Stimulated activated CD8-positive, alpha-beta memory T cell treated with anti-CD3 and anti-CD28 coated beads, Interleukin-4, amount 100 ng/mL, for 1 hour (primary cell): ENCODE measurements at places on chromosomes 5 and 9.

DNA sequence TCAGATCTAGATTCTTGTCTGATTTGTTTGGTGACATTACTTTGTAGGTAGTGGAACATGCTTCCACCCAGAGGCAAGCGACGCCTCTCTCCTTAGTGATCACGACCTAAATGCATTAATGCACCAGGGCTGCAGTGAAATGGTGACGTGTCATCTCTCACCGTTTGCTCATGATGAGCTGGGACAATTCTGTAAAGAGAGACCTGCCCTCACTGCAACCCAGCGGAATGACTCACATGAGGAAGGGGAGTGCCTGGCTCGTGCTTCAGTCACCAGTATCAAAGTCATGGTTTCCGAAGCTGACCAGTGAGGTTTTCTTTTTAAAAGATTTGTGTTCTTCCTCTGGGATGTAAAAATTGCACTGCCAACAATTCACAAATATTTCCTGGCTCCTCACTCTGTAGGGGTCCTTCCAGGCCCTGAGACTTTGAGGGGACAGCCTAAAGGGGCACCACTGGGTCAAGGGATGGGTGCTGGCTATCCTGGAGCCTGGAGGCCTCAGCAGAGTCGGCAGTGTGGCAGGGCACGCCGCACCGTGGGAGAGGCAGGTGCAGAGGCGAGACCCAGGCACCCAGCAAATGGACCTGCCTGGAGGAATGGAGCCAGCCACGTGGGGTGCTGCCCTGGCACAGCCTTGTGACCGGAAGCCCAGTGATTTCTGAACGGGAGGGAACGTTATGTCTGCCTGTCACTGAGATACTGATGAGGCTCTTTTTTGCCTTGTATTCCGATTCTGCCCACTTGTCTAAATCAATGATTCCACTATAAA lies 17.3 kb downstream of the QSOX2 start:
- no peak for DNase-seq

DNA sequence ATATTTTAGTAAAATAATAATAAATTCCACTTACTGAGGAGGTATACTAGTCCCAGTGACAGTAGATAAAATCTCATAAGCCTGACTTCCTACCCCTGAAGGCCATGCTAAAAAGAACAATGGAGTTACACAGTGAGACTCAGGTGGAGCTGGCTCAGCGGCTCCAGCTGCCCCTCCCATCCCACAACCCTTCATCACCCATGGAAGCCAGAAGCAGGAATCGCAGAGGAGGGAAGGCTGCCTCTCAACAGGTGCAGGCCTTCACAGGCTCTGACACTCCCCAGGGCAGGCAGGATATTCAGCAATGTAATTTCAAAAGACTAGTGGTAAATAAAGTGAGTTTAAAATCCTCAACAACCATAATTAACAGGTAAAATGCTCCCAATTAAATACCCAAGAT lies 67.5 kb downstream of the FANCC start:
- DNase-seq, result no peak

DNA sequence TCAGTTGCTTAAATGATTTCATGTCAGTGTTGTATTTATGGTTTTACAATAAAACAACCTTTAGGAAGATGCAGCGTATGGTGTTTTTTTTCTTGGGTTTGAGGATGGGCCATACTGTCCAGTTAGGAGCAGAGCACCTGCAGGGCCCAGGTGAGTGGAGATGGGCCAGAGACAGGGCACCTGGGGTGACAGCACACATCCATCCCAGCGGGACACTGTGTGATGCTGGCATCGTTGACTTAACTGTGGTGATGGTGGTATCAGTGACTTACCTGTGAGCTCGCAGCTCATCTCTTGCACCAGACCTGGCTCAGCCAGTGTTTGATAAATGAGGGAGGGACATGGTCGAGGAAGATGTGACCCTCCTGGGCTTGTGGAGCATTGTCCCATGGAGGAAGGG lies 21.6 kb downstream of the AMBP start:
- DNase-seq, result no peak

DNA sequence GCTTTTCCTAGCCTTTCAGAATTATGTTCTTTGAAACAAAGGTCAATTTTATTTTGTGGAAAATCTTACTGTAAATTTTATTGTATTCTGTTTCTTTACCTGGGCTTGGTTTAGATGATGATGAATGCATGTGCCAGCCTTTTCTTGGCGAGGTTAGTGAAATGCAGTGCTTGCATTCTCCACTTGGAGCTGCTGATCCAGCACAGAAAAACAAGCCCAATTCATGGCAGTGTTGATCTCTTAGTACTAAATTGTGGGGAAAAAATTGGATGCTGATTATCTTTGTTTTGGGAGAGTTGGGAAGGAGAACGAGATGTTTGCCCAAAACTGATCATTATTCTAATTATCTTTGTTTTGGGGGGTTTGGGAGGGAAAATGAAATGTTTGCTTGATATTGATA lies 3.7 kb downstream of the HABP4 start:
- DNase-seq, result no peak

DNA sequence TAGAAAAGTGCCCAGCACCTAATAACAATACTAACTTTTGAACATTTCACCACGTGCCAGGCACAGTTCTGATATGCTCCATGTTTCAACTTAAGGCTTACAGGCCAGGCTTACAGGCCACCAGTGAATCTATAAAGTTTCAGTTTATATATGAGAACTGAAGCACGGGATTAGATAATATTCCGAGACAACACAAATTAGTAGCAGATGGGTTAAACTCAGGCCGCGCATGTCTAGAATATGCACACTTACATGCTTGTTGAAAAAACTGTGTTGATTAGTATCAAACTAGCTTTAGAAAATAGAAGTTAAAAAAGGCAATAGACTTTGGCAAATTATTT lies 587.9 kb downstream of the MTRR start:
- no peak for DNase-seq

DNA sequence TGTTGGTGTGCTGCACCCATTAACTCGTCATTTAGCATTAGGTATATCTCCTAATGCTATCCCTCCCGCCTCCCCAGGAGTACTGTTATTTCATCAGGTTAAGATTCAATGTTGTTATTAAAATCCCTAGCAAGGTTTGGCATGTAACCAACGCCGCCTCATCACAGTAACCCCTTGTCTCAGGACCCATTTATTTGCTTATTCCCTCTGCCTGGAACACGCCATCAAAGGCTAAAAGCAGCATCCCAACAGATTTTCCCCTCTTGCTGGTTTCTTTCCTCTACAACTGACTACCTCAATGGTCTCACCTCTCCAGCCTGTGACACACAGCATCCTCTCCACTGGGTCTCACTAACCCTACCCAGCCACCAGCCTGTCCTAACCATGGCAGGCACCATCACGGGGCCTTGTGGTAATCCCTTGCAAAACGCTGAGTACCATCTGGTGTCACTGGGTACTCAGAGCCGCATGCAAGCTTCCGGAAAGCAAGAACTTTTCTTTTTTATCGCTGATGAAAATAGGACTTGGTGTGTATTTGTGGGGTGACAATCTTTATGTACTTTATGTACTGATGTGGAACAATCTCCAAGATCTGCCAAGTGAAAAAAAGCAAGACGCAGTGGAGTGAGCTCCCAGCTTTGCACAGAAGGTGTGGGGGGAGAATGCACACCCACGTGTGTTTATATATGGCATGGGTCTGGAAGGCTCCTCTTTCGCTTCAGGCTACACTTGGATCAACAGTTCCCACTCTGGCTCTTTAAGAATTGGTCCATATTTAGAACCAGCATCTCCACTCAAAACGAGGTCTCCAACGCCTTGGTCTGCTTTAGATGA lies 6.1 kb downstream of the RPS14 start:
- no peak for DNase-seq

DNA sequence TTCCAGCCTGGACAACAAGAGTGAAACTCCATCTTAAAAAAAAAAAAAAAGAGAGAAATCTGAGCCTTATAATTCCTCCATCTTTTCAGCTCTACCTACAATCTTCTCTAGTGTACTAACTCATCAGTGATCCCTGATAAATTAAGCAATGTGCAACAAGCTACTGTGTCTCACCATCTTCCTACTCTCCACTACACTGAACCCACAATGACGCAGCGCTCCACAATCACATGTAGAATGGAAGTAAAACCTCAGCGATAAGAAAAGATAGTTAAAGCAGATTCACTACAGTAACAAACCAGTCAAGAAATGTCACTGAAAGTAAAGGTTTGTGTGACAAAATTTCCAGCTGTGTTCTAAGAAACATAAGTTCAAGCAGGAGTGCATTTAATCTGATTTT lies 13.5 kb downstream of the ABCA1 start:
- DNase-seq, result no peak

DNA sequence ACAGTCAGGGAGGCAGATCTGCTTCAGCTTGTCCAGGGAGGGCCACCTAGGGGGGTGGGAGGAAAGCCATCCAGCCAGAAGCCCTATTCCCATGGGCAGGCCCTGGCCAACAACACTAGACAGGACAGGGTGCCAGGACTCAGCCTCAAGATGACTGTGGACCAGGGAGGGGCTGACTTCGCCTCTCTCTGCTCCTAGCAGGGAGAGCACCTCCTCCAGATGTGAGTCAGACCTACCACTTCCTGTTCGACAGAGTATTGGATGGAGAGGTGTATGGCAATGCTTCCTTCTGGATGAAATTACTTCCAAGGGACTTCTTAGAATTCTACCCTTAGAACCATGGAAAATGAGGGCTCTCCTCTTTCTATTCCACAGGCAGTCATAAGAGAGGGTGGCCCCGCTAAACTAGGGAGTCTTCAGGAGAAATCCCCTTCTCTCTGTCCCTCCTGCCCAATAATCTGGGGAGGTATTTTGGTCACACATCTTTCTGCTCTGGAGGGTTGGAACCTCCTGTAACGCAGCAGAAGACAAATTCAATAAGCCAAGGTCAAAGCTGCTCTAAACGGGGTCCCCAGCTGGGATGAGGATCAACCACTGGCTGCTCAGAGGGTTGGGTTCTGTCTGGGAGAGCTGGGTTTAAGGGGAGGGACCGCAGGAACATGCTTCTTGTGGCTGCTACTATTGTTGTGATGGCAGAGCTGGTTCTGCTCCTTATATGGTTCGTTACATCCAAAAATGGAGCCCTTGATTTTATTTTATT lies 23.2 kb upstream of the RCL1 start:
- no peak for DNase-seq

DNA sequence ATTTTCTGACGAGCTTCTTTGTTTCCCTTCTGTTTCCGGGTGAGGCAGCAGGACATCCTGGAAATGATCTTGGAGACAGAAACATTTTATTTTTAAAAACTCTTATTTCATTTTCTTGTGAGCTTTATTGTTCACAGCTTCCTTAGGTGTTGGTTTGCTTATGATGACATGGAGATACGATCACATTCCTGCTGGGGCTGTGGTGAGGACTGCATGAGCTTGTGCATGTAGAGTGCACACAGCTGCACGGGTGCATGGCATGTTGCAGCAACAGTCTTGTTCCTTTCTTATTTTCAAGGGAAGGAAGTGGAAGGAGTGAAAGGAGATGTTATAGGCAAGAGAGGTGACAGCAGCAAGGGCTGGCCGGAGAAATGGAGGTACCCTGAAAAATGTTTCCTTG lies 1.2 kb downstream of the BTNL8 start:
- DNase-seq, result no peak

- DNase-seq, result no peak
These were observed 16.1 kb downstream of the MEGF10 start for GRCh38 chr5:127306647-127307046.

GRCh38 chr9:2729003-2729402 lies 11.7 kb downstream of the KCNV2 start:
- no peak for DNase-seq

DNA sequence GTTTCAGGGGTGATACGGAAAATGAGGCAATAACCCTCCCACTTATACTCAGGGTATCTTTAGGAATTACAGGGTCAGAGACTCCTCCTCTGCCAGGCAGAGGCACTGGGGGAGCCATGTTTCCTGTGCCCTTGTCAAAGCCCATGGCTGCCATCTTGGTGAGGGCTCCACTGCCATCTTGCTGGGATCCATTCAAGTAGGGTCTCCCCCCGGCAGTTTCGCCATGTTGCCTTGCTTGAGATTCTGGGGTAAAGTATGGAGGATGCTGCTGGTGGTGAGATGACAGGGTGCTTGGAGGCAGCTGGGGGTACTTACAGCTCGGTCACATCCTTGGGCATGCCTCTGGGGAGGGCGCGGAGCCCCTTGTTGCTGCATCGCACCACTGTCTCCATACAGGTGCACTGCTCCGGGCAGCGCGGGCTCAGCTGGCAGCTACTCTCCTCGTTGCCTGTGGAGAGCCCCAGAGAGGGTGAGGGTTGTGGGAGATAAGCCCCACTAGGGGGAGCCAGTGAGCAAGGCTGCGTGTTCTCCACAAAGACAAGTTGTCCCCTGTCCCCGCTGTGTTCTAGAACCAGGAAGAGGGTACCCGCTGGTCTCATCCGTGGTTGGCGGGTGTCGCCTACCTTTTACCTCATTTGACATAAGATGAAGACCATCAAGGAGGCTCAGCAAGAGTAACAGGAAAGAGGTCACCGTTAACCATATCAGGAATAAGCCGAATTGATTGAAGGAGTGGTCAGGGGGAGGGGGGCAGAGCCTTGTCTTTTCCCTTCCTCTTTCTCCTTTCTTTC lies 169.0 kb upstream of the PANK3 start:
- DNase-seq, result no peak

- no peak for DNase-seq
These were observed 37.3 kb downstream of the IPPK start for GRCh38 chr9:92632641-92633040.

GRCh38 chr9:131690941-131691573 lies 48.8 kb downstream of the RAPGEF1 start:
- DNase-seq, result no peak

- DNase-seq, result no peak
These were observed 71.6 kb upstream of the FRRS1L start for GRCh38 chr9:109238655-109239054.

DNA sequence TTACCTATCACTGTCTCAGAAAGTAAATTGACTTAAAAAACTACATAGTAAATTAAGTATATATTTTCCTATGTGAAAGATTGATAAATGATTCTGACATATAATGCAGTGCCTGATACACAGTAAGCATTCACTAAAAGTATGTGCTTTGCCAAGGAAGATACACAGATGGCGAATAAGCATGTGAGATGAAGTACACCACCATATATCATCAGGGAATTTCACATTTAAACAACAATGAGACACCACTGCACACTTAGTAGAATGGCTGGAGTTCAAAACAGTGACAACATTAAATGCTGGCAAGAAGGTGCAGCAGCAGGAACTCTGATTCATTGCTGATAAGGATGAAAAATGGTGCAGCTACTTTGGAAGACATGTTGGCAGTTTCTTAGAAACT lies 1118.8 kb downstream of the DTWD2 start:
- no peak for DNase-seq

GRCh38 chr5:161094411-161094810 lies 242.4 kb upstream of the ATP10B start:
- DNase-seq, result no peak

- DNase-seq, result no peak
These were observed 33.6 kb downstream of the FYB1 start for GRCh38 chr5:39185761-39186160.

GRCh38 chr5:15003511-15003920 lies 131.9 kb upstream of the ANKH start:
- peak; percentile 20 for DNase-seq

- DNase-seq, result no peak
These were observed 156.4 kb downstream of the ST8SIA4 start for GRCh38 chr5:100746730-100747129.

DNA sequence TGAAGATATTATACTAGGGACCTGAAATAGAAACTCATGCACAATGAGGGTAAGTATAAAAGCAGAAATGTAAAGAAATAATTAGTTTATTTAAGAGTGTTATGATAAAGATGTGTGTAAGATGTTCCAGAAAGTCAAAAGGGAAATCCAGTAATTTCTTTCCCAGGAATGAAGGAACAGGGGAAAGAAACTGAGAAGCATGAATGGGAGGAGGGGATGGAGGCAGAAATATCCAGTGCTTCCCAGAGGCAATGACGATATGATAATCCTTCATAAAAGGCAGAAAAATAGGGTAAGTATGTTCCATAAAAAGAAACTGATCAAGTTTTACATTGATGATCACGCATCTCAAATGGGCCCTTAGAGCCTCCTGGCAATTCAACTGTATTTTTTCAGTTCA lies 120.7 kb upstream of the LPAR1 start:
- no peak for DNase-seq
